ENCODE measurements at places on chromosomes 2 and 18.
A peak's percentile ranks its signal among the peaks of the same experiment; 100 is the strongest.

GRCh38 chr2:207504513-207505170 is 25.1 kb upstream of the CREB1 start:
- DNase-seq, result peak; percentile 64

DNA sequence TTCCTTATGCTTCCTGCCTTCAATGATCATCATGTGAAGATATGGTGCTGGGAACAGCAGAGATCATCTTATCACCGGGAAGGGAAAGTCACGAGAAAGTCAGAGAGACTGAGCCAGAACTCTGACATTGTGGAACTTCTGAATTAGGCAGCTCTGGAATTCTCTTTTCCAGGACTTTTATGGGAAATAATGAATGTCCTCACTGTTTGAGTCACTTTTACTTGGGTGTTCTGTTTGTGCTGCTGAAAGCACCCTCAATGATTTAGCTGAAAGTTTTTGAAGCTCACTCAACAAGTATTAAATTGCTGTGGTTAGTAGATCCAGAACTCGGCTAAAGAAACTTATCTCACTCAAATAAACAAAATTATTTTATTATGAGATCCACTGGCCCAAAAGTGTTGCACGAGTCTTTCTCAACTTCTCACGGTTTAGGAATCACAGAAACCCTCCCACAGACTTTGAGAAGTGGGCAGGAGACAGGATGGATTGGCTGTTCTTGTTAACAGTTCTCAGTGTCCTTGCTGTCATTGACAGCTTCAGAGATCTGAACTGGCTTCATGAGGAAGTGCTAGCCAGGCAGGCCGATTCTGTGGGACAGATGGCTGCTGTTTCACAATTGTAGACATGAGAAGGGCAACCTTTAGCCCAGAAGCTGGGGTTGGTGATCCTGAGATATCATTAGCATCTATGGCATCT is 26.4 kb upstream of the ATRAID start:
- DNase-seq, result no peak

- no peak for DNase-seq
These were observed 23.1 kb upstream of the GPC1 start for GRCh38 chr2:240412211-240412861.

GRCh38 chr2:202941771-202942170 is 29.7 kb downstream of the CARF start:
- no peak for DNase-seq

DNA sequence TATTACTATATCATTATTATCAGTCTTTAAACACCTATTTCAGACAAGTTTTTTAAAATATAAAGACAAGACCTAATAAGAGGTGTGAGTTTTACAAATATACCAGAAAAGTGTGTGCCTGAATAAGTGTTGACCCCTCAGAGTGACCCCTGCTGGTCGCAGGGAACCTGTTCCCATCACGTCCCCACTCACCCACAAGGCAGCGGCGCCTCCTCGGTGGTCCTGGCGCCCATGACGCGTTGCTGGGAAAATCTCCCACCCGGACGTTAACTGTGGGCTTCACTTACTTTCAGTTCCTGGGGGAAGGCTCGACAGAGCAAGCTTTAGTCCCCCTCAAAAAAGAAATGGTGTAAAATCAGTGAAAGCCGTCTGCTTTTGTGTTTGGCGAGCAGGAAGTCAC is 93.5 kb downstream of the TMEM18 start:
- no peak for DNase-seq

- DNase-seq, result no peak
These were observed 13.1 kb upstream of the LRATD1 start for GRCh38 chr2:14619441-14619840.

- no peak for DNase-seq
These were observed 2.9 kb downstream of the ZFAND2B start for GRCh38 chr2:219209236-219210195.

- peak; percentile 81 for DNase-seq
These were observed 38.6 kb upstream of the NOTO start for GRCh38 chr2:73163483-73164367.

DNA sequence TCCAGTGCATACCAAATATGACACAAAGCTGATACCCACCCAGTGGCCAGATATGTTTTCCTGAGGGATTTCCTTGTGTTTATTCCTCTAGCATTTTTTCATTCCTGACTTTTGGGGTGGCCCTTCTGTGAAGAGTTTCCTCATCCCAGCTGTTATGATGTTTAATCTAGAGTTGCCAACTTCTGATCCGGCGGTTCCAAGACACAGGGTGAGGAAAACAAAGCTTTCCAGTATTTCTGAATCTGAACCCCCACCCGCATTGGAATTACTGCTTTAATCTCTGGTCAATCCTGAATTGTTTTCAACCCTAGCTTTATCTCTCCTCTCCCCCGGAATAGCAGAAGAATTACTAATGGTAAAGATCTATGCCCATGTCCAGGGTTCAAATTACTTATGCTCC is 39.2 kb upstream of the PNPT1 start:
- DNase-seq, result no peak

DNA sequence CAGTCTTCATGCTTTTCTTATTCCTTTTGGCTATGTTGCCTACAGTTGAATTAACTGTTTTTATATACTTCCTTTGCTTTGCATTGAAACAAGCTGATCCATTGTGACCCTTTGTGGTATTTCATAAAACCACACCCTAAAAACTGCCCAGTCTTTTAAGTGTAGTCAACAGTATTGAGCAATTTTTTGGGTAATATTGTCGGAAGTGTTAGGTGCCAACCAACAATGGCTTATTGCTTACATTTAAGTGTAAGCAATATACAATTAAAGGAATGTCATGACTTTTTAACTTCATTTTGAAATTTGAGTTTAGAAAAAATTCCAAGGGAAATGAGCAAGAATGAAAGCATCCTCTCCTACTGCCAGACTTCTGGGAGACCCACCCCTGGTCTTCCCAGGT is 174.1 kb downstream of the NEDD4L start:
- no peak for DNase-seq

DNA sequence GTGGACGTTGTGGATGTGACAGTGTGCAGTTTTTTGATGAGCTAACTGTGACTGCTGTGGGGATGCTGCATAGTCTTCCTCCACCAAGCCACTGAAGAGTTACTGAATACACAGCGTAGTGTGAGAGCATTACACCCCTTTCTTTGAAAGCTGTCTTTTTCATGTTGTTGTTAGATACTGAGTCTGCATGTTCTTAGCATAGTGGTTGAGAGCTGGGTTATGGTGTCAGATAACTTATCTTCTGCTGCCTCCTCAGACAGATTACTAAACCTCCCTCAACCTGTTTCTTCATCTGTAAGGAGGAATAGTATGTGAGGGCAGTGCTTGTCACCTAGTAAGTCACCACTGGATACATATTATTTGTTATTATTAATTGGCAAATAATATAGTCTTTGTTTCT is 63.2 kb downstream of the CEP192 start:
- DNase-seq, result no peak

GRCh38 chr2:219864154-219864553 is 236.7 kb downstream of the SLC4A3 start:
- DNase-seq, result no peak

DNA sequence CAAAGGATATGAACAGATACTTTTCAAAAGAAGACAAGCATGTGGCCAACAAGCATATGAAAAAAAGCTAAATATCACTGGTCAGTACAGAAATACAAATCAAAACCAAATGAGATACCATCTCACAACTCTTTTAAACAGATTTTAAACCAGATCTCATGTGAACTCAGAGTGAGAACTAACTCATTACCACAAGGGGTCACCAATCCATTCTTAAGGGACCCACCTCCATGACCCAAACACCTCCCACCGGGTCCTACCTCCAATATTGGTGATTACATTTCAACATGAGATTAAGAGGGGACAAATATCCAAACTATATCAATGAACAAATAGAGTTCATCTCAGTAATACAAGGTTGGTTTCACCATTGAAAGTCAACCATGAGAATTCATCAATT is 319.8 kb upstream of the GULP1 start:
- no peak for DNase-seq

DNA sequence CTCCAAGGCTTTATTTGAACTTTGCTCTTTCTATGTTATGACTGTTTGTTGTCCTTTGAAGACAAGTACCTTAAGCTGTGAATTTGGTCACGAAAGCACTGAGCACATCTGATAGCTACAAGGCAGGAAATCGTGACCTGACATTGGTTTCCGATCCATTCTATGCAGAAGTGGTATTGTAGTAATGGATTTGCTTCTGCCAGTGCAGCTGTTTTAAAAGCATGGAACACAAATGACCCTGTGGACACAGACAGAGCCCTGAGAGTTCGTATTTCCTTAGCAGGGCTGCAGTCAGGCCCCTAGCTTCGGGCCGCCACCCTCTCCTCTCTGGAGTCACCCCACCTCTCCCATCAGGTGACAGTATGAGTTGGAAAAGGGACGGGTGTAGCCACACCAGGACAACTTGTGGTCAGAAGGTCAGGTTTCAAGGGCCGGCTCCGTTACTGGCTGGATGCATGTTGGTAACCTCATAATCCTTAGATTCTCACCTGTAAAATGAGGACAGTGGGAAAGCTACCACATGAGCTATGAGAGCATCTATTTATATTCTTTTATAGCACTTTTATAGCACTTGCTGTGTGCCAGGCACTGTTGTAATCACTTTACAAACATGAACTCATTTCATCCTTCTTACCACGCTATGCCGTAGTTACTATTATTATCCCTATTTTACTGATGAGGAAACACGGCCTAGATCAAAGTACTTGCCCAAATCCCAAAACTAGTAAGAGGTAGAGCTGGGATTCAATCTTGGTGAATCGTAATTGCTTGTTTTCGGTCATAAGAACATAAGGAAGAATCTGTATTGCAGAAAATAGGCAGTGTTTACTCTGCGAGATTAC is 70.2 kb downstream of the SPATS2L start:
- no peak for DNase-seq

DNA sequence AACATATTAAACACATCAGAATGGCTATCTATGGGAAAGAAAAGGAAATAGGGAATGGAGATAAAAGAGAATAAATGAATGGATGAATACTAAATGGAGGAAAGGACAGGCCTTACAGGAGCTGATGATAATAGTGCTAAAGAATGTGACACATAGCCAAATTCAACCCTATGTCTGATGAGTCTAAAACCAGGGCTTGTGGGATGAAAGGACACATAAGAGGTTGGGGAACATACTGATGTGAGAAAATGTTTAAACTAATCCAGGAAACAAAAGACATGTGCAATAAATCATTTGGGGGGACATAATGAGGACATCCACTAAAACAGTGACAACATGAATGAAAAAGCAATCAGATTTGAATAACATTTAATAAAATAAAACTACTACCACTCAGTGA is 120.0 kb downstream of the DYM start:
- DNase-seq, result no peak

DNA sequence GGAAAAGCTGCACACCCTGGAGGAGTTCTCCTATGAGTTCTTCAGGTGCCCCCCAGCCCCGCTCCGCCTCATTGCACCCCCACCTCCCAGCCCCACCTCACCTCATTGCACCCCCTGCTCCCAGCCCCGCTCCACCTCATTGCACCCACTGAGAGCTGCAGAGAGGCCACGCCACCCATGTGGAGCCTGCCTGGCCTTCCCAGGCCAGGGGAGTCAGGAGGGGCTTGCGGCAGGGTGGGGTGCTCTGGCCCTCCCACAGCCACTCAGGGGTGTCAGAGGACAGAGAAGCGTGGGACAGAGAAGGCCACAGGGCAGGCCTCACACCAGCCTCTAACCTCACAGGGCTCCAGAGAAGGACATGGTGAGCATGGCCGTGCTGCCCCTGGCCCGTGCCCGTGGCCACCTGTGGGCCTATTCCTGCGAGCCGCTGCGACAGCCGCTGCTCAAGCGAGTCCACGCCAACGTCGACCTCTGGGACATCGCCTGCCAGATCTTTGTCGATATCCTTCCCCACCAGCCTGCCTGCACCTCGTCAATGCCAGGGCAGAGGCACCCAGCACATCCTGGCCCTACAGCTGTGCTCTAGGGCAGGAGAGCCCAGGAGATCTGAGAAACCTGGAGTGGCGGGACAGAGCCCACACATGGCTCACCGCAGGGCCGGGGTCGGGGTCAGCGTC is 15.0 kb upstream of the GPR17 start:
- no peak for DNase-seq

DNA sequence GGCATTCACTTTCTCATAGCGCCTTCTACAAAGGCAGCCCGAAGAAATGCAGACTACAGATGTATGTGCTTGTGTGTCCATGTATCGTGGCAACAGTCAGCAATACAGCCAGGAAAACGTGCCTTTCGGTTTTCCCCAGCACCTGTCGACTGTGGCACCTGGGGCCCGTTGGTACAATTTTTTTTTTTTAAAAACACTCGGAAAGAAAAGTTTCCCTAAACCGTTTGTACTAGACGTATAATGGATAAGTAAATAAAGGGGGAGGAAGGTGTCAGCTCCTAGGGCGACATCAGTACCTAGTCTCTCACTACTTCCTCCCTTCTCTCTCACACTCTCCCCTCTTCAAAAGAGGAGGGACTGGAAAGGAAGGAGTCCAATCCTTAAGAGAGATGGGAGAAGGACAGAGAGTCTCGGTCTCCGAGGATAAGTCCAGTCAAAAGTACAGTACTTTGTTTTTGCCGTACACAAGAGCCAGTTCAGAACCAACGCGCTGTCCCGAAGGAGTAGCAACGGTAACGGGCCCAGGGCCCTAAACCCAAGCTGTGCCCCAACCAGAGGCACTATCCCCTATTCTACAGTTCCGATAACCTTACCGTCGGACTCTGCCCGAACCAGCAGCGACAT is 759 bp downstream of the PPP4R3B start:
- peak; percentile 34 for DNase-seq

- DNase-seq, result peak; percentile 65
These were observed 402.0 kb upstream of the LRRTM1 start for GRCh38 chr2:80706541-80706940.

DNA sequence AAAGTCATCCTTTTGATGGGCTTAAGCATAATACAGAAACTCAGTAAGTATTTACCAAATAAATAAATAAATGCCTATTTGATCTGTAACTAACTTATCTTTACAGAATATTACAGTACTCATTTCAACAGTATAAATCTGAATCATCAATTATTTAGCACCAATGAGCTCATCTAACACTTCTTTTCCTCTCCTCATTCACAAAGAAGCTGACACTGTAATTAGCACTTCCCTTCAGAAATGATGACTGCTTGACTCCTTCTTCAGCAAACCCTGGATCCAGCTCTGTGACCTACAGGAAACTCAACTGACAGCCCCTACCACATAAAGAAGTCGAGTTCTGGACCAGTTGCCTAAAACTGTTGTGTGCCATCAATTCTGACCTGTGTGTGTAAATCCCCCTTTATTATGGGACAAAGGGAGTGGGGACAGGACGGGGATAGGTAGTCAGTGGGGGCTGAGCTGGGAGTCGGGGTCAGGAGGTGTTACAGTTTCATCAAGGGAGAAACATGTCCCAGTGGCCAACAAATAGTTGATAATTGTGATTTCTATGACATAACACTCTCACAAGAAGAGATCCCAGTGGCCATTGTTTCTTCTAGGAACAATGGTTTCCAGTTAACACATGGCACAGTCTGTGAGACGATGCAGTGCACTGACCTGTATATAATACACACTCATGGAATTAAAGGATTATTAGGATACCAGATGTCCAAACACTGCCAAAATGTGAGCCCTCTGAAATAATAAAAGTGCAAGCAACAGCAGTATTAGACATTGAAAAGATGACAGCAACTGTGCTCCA is 68.7 kb downstream of the STK39 start:
- DNase-seq, result no peak
